ENCODE measurements at places on chromosomes 5 and 9.

GRCh38 chr9:75188756-75189155 is 100.4 kb downstream of the OSTF1 start:
- DNase-seq, result no peak

DNA sequence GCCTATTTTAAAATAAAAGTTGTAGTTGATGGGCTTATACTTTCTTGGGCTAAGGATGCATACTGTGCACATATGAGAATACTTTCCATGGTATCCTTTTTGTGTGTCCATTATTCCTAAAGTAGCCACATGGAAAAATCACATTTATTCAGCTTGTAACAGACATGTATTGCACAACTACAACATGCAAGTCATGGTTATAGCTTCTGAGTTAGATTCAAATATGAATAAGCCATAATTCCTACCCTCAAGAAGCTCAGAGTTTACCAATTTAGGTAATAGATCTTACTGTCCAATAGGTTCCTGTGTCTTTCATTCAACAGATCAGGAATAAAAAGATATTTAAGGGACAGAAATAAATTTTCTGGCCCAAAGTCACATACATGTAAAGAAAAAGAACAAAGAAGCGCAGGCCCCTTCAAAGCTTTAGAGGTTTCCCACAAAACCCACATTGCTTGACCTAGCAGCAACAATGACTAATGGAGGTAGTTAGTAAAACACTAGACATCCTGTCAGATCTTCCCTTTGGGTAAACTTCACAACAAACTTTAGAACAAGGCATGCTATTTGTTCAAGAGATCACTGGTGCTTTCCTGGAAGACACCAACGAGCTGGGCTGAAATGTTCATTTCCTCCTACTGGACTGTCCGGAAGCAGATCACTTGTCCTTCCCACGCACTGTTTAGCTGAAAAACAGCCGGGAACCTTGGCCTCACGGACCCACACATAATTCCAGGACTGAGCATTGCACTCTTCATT is 78.4 kb upstream of the ITGA1 start:
- no peak for DNase-seq

- no peak for DNase-seq
These were observed 13.7 kb downstream of the PITX1 start for GRCh38 chr5:135020111-135020895.

GRCh38 chr5:171614971-171615653 is 170.5 kb upstream of the SMIM23 start:
- no peak for DNase-seq

- no peak for DNase-seq
These were observed 77.5 kb downstream of the ARRDC3 start for GRCh38 chr5:91305640-91306039.

DNA sequence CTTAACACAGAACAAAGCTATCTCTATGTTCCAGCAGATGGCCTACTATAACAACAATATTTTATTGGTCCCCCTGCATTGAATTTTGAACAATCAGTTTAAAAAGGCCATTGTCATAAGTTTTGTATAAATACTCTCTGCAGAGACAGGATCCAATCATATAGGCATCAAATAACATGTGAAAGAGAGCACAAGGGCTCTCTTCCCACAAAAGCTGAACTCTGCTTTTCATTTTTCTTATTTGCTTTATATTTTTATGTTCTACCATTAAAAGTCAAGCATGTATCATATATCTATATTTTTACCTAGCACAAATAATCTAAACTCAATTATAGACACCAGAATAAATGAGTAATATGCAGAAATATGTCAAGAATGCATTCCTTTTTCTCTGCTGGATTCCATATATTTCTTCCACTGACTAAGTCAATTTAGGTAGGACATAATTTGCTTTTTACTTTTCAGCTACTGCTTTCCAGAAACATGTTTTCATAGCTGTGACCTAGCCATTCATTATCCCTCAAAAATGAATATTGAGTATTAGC is 143.6 kb downstream of the CDH9 start:
- no peak for DNase-seq

GRCh38 chr9:114957558-114957957 is 27.2 kb upstream of the TNFSF8 start:
- no peak for DNase-seq

GRCh38 chr5:139744471-139745131 is 51.0 kb upstream of the PSD2 start:
- no peak for DNase-seq

GRCh38 chr5:139251281-139251687 is 42.3 kb upstream of the MATR3 start:
- DNase-seq, result no peak

- no peak for DNase-seq
These were observed 2.0 kb downstream of the SV2C start for GRCh38 chr5:76085243-76085579.

GRCh38 chr5:122761115-122761514 is 13.8 kb upstream of the SNX2 start:
- DNase-seq, result no peak

GRCh38 chr5:169339869-169340268 is 38.9 kb upstream of the SLIT3 start:
- DNase-seq, result no peak

GRCh38 chr5:38764937-38765391 is 80.8 kb upstream of the OSMR start:
- DNase-seq, result no peak
